CD4-positive, alpha-beta T cell treated with Interleukin-6 for 4 hours (primary cell): ENCODE measurements at places on chromosomes 4 and X.

DNA sequence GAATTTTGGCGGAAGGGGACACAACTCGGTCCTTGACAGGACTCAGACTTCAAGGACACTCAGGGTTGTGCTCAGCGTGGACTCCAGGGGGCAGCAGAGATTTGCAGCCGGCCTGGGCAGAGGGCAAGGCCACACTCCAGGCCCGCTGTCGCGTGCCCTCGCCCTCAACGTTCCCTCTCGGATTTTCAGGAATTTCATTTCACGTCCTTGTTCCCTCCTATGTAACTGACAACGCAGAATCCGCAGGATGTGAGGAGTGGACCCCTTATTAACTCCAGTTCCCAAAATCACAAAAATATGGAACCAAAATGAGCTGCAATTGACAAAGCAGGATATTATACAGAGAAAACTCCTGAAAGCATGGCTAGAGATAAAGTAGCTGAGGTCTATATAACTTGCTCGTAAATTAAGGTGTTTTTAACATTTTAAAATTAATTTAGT, 21.0 kb upstream of the DCTD start:
- DNase-seq, result peak; percentile 71

- no peak for DNase-seq
Observed at GRCh38 chr4:60611762-60612496, 588.2 kb upstream of the ADGRL3 start.

DNA sequence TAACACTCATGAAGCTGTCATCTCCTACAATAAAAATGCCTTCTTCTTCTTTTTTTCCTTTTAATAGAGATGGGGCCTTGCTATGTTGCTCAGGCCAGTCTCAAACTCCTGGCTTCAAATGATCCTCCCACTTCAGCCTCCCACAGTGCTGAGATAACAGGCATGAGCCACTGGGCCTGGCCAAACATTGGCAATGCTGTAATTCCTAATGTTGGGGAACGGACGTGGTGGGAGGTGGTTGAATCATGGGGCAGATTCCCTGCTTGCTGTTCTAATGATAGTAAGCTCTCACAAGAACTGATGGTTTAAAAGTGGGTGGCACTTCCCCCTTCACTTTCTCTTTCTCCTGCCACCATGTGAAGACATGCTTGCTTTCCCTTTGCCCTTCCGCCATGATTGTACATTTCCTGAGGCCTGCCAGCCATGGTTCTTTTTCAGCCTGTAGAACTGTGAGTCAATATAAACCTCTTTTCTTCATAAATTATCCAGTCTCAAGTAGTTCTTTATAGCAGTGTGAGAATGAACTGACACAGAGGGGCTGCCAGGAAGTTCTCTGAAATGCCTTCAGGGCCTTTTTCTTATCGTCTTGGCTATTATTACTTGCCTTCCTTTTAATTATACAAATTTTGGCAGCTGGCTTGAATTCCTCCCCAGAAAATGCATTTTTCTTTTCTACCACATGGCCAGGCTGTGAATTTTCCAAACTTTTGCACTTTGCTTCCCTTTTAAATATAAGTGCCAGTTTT, 93.0 kb downstream of the CENPC start:
- no peak for DNase-seq

DNA sequence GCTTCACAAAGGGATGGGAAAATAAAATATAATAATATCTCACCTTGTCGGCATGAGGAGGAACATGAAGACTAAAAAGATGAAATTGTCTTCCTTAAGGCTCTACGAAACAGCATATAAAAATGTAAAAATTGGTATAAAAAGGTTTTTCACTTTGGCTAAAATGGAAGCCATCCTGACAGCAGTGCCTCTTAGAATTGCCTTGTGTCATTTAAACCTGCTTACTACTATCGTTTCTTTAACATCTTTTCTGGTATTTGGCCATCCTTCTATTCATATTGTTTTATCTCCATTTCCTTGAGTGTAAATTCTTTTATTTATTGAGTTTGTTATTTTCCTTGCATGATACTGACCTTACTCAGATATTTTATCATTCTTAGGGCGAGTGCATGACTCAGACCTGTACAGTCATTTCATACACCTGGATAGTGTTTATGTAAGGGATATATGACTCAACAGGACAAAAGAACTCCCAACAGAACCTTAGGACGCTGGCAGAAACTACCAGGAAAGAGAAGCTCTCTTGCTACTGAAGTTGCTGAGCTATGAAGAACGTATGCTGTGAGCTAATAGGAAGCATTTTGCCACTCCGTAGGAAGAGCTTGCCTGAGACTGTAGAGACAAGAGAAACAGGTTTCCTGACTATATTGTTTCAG, 5.8 kb upstream of the CDKN2AIP start:
- no peak for DNase-seq

DNA sequence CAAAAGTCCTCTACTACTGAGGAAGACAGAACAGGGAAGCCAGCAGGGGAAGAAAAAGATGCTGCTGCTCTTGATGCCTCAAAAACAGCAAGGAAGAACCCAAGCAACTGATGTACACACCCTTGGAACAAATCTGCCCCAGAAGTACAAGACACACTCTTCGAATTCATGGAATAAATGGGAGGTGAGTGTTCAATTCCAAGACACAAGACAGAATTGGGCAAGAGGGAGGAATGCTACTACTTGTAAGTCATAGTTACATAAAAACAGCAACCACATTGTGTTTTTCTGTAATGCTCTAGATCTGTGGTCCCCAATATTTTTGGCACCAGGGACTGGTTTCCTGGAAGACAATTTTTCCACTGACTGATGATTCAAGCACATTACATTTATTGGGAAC, 58.0 kb upstream of the H2AZ1 start:
- DNase-seq, result no peak

- peak; percentile 5 for DNase-seq
Observed at GRCh38 chrX:131262738-131263679, 26.1 kb downstream of the IGSF1 start.

- DNase-seq, result no peak
Observed at GRCh38 chr4:124151031-124151430, 561.5 kb downstream of the ANKRD50 start.
